CMK (cell line): ENCODE measurements at places on chromosomes 1 and 21.

DNA sequence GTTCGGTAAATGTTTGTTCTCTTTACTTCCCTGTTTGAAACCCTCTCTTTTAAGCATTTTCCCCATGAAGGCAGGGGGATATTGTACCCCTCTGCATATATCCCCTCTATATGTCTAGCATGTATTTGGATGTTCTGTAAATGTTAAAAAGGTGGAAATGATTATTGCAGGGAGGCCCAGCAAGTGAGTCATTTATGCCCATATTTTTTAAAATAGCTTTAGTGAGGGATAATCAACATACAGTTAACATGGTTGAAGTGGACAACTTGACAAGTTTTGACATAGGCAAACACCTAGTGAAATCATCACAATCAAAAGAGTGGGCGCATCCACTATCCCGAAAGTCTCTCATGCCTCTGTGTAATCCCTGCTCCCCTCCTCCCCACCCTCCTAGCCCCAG, 20.8 kb upstream of the RGS16 start:
- DNase-seq, result no peak

- no peak for DNase-seq
Observed at GRCh38 chr21:34724857-34725195, 56.0 kb downstream of the CLIC6 start.

- DNase-seq, result no peak
Observed at GRCh38 chr21:34543017-34543416, 31.0 kb upstream of the KCNE1 start.

GRCh38 chr1:16248603-16249516, 11.9 kb upstream of the CPLANE2 start:
- DNase-seq, result peak; percentile 88

DNA sequence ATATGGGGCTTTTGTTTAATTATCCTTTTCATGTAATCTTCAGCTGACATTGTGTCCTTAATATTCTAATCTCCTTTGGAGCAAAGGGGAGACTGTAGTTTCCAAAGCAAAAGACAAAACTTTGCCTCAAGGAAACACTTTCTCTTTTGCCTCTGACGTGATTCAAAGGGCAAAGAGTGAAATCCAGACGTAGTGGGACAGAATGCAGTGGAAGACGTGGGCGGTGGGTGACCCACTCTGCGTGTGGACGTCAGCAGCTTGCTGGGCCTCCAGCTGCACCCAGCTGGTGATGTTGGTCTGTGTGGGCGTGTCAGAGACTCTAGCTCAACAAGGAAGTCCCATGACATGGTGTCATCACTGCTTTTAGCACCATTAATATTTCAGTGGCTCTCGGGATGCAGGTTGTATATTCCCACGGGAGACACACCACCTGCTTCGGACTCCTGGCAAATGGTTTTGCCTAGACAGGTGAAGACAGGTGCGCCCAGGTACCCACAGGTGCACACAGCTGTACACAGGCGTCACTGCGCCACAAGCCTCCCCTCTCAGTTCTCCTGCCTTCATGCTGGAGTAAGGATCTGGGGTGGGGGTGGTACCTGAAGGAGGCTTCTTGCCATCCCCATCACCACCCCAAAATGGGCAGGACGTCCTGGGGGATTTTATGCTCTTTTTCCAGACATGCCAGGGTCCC, 292.1 kb upstream of the VAMP3 start:
- DNase-seq, result no peak
